Urinary bladder (tissue), 4 donors: ENCODE measurements at places on chromosomes 6 and 20. TPM values are rescaled to one million over a fixed set of nuclear protein-coding genes. Genes with fewer than 3 reads are reported as not detected.

GRCh38 chr6:136070815-136071214, 179.3 kb downstream of the MTFR2 start:
- DNase-seq: no peak

DNA sequence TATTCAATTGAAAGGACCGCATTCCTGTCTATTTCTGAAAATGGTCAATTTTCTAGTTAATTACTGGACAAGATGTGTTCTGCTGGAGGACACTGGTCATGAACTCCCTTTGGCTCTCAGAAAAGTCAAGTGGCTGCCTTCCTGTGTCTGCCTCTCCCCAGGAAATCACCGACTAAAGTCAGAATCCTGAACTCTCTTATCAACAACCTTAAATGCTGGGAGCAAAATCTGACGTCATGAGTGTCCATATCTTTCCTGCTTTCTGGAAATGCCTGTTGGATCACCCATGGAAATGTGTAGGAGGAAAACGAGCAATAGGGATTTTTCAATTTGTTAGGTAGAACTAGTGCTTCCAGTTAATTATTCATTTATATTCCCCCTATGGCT, 53.5 kb upstream of the PLCB1 start:
- DNase-seq: no peak

The PTCHD4 gene
- 0.95 TPM for total RNA-seq

The C6orf141 gene
- 3.1 TPM for total RNA-seq

DNA sequence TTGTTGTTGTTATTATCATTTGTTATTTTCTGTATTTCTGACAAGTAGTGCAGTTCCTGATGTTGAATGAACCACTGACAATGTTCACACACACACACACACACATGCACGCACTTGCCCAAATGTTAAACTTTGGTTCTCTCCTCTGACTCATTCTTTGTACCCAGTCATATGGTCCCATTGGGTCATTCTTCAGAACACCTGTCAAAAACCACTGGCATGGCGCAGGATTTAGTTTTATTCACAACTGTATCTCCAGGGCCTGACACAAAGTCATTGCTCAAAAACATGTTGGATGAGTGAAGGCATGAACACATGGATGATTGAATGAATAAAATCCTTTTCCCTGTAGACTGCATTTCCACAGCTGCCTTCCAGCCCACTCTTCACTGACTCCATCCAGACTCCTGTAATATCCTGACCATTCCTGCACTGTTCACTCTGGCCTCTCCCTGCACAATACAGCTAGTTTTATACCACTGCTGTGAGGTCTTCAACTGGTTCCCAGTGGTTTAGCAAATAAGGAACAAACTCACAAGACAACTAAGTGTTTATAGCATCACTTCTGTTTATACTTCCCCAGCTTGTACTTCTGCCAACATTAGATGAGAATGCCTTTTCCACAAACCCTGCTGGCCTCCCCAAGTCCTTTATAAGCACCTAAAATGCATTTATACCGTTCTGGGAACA, 6.9 kb upstream of the CST11 start:
- DNase-seq: no peak

DNA sequence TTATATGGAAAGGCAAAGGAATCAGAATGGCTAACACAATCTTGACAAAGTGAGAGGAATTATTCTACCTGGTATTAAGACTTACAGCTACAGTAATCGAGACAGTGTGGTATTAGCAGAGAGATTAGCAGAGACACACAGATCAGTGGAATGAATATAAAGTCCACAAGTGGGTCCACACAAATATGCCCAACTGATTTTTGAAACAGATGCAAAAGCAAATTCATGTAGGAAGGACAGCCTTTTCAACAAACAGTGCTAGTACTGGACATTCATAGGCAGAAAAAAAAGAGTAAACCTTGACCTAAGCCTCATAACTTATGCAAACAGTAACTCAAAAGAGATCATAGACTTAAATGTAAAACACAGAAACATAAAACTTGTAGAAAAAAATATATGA, 22.6 kb downstream of the HACE1 start:
- no peak for DNase-seq

- DNase-seq: no peak
These were observed 126.7 kb upstream of the NEDD9 start for GRCh38 chr6:11358904-11359830.

GRCh38 chr6:101700655-101701054, 307.1 kb downstream of the GRIK2 start:
- DNase-seq: no peak
